ENCODE measurements at places on chromosomes 5 and 9.

- DNase-seq, result no peak
These were observed 13.2 kb downstream of the GARNL3 start for GRCh38 chr9:127277770-127278169.

- no peak for DNase-seq
These were observed 214.8 kb downstream of the AOPEP start for GRCh38 chr9:94941211-94941875.

DNA sequence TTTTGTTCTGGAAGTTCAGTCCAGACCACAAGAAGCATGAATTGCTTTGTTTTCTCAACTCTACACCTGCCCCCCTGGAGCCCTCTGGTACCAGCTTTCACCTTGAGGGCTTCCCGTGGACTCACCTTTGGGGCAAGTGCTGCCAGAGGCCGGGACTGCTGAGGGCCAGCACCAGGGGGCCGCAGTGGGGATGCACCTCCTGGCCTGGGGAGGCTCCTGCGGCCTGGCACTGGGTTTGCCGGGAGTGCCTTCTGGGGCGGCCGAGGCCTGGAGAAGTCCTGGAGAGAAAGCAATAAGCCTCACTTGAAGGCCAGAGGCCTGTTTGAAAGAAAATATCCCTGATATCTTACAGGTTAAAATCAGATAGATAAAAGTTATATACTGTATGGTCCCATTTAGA, 21.7 kb downstream of the NIPAL4 start:
- no peak for DNase-seq

DNA sequence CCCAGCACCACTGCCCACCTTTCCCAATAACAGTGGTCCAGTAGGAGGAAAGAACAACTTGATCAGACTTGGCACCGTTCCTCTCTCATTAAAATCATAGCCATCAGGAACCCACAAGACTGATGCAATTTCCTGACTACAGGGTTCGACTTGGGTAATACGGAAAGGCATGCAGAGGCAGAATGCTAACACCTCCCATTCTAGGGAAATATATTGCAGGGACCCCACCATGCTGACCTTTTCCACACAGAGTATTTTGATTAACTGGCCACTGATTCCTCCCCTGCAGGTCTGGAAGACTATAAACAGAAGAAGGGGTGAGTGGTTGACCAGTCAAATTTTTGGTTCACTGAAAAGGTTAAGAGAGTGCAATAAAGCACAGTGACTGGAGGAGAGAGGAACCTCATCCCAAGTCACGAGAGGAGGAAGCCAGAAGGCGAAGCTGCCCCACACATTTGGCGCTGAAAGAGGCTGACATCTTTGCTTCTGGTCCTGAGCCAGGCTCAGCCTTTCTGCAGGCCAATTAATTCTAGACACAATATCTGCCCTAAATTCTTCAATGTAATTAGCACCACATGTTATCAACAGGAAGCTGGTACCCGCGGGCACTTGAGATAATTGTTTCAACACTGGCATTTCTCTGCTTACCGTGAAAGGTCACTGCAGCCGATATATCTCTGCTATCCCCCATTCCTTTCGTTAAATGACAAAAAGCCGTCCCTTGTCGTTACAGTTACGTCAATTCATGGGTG, 64.7 kb upstream of the SPOCK1 start:
- no peak for DNase-seq

DNA sequence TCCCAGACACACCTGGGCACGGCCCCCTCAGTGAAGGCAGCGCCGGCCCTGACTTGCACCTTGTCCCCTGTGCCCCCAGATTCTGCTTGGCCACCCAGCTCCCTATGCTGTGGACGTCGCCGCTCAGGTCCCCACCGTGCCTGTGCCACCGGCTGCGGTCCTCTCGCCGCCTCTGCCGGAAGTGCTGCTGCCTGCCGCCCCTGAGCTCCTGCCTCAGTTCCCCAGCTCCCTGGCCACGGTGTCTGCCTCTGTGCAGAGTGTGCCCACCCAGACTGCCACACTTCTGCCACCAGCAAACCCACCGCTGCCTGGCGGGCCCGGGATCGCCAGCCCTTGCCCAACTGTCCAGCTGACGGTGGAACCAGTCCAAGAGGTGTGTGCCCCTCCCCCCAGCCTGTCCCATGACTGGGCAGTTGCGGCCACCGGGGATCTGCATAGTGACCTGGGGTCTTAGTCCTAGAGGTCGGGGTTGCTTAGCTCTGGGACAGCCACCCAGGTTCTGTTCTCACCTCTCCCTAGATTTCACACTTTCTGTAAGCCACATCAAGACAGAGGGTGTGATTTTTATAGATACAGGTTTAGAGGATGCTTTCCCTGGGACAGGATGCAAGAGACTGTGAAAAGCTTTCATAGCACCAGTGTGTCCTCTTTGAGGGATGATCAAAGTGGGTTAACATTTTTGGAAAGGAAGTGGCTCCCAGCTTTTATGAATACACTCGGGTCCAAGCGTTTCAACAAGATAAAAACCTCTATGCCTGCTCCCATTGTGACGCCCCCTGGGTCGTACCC, 78.0 kb downstream of the WNK2 start:
- no peak for DNase-seq

Data from T47D (cell line).